ENCODE measurements at places on chromosomes 7 and 10.

- DNase-seq = no peak
Observed at GRCh38 chr7:22066522-22066921, 120.8 kb upstream of the CDCA7L start.

- no peak for DNase-seq
Observed at GRCh38 chr7:17560966-17561365, 262.5 kb downstream of the AHR start.

DNA sequence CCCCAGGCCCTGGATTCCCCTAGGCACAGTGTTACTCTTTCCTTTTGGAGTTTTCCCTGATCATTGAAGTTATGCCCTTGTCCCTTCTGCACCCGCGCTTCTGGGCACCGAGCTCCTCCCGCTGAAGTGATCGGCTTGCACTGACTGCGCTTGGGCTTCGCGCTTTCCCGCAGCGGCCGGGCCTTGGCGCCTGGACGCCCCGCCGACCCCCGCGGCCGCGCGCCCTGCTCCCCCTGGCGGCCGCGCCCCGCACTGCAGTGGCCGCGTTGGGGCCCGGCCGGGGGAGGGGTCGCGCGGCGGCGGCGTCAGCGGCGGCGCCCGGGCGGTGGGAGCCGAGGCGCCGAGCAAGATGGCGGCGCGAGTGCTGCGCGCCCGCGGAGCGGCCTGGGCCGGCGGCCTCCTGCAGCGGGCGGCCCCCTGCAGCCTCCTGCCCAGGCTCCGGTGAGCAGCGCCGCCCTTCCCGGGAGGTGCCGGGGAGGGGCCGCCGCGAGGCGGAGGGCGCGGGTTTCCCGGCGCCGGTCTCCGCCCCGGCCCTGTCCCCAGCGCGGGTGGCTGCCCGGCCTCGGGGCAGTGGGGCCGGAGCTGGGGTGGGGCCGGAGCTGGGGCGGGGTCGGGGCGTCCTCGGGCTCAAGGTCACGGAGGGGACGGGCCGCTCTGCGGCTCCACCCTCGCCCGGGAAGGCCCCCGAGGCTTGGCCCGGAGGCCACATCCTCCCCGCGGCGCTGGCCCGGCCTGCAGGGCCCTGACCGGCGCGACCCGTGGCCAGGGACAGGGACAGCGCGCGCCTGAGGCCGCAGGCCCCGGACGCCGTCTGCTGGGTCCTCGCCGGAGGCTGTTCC lies at the start of gene NIPSNAP2:
Gene NIPSNAP2, plus strand, starts transcription at position 325 of the 839 bp plus-strand sequence. Its CDS starts 25 bp downstream, at position 350.
- peak; percentile 81 for DNase-seq

GRCh38 chr10:112650588-112651030 lies 203.6 kb downstream of the VTI1A start:
- DNase-seq = no peak

DNA sequence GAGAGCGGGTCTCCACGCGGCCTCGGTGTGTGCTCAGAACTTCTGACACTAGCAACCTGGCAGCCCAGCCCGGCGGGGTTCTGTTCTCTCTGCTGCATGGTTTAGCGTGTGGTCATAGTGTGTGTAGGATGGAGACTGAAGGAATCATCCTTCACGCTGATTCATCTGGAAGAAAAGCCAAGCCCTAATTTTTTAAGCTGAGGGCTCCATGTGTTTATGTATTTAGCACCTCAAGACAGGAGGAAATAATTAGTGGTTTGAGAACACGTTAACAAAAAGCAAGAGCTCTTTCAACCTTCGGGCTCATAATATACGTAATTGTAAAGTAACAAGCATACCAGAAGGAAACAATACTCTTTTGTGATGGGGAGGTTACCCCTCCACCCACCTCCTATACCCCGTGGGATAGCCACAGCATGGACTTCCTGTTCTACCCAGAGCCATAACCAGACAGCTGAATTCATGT lies 504.6 kb upstream of the MKI67 start:
- no peak for DNase-seq

DNA sequence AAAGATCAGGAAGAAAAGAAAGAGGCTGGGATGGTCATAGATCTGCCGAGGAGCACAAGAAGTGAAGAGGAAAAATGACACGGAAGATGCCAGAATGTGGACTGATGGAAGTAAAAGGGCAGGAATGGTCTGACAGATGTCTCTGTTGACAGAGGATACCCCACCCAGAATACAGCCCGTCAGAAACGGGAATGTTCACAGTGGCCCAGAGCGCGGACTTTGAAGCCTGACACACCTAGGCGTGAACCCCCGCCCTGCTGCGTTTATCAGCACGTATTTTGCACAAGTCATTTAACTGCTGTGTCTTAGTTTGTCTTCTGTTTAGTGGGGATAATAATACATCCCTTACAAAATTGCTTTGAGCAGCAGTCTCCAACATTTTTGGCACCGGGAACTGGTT lies 27.1 kb downstream of the AKR1B1 start:
- DNase-seq = no peak

DNA sequence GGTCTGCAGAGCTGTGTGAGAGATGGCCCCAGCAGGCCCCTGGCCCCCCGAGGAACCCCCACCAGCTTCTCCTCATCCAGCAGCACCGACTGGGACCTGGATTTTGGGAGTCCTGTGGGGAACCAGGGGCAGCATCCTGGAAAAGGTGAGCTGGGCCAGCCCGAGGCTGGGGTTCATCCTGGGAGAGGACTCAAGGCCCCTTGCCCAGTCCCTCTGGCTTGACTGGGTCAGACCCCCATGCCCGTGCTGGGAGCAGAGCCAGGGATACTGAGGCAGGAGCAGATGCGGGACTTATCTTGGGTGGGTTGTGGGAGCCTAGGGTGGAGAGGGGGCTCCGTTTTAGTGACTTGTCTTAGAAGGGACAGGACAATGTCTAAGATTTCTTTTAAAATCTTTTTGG lies 47.5 kb downstream of the ZNF467 start:
- DNase-seq = no peak

DNA sequence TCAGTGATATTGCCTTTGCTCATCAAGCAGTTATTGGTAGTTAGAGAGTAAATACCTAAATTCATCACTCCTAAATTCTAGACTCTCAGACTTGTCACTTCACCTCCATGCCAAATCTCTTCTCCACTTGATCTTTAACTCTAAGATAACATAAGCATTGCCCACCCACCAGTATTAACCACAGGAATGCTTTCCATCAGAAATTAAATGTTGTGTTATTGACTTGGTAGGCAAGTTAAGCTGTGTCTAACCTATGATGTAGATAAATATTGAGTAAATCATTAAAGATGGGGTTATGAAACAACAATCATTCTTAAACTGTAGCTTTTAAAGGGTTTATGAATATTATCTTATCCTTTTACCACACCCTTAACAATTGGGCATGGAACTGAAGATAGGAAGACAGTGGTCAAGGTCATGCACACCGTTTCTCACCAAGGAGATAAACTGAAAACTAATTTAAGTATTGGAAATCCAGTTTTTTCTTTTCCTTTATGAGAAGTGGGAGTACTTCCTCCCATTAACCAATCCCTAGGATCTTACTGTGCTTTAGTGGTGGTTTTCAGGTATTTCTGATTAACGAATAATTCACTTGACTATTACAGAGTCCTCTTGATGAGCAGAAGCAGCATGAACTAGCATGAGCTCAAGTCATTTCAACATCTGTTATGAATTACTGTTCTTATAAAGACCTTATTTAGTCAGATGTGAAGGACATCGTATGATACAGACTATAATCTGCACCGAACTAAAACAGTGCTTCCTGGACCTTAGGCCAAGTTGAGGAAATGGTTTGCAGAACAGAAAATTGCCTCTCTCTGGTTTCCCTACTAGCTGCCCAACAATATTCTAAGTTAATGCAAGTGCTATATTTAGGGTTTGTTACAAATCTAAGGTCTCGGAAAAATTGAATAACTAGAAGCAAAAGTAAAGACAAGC lies 142.0 kb downstream of the LCOR start:
- DNase-seq = no peak

DNA sequence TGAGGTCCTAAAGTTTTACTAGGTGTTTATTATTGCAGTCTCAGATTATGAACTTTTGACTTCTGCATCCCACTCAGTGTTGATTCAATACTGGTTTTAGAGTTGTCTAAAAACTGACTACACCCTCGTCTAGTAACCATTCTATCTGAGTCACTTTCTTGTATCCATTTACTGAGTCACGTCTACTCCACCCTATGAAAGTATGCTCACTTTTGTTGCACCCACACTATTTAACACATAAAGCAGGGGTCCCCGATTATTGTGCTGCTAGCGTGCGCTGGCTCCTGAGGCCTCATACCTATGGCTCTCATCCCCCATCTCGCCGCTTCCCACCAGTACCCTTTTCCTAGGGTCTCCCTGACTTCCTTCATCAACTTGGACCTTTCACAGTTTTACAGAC lies 2.0 kb downstream of the SAMD9 start:
- DNase-seq = no peak

DNA sequence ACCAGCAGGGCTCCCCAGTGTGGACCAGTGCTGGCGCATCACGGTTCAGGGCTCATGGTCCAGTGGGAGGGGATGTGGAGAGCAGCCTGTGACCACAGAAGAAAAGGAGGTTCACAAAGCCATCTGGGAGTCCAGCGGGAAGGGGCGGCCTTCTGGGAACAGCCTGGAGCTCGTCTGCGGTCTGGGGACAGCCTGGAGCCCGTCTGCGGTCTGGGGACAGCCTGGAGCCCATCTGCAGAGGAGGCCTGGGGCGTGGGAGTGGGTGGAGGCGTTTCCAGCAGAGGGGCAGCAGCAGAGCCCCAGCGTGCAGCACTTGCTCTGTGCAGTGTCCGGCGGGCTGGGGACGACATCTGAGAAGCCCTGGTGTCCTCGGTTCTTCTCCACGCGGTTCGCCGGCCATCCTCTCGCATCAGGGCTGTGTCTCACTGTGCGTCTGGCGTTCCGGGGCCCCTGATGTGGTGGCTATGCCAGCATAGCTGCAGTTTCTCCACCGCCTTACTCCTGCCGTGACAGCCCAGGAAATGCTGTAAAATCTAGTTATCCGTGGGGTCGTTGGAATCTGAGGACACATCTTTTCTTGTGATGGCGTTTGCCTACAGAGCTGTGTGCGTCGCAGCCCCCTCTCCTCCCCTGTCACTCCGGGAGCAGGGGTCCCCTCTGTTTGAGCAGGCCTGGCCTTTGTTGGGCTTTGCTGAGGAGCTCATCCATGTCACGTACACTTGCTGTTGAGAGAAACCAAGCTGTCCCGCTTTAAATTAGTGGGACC lies 104.6 kb downstream of the INPP5A start:
- no peak for DNase-seq

GRCh38 chr7:84848219-84848973 lies 338.5 kb downstream of the SEMA3D start:
- DNase-seq = no peak

DNA sequence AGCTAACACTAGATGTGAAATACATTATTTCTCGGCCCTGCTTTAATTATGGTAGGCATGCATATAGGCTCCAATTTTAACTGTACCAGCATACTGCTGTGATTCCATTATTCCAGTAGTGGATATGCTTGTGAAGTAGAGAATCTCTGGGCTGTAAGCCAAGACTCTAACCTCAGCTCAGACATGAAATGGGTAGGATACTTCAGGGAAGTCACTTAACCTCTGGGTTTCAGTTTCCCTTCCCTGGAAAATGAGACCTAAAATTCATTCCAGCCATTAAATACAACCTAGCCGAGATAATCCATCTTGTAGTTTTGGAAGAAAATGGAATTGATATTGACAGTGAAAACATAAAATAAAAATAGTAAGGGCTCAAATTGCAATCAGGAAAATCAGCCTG lies 59.6 kb upstream of the TRIL start:
- DNase-seq = no peak

DNA sequence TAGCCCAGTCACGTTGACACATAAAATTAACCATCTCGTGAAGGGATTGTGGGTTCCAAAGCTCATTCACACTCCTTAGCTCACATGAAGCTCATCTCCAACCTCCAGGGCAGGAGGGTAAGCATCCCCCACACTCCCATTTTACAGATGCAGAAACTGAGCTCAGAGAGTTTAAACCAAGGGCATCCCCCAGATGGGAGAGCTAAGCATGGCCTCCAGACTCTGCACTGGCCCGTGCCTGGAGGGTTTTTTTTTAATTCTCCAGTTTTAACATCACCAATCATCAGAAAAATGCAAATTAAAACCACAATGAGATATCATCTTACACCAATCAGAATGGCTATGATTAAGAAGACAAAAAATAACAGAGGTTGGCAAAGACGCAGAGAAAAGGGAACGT lies 53.3 kb upstream of the TCF7L2 start:
- no peak for DNase-seq

DNA sequence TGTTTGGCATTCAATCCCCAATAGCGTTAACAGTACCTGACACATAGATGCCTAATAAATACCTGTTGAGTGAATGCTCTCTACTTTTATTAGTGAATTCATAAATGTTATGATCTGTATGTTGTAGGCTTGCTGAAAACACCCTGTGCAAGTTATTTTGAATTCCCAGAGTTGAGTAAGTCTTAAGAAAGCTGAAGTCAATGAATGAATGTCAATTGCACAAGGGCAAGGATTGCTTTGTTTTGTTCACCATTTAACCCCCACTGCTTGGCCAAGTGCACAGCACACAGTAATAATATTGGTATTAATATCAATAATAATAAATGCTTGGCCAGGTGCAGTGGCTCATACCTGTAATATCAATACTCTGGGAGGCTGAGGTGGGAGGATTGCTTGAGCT lies 10.2 kb downstream of the CPA1 start:
- DNase-seq = no peak

- no peak for DNase-seq
Observed at GRCh38 chr10:30770816-30771215, 141.3 kb upstream of the LYZL2 start.

DNA sequence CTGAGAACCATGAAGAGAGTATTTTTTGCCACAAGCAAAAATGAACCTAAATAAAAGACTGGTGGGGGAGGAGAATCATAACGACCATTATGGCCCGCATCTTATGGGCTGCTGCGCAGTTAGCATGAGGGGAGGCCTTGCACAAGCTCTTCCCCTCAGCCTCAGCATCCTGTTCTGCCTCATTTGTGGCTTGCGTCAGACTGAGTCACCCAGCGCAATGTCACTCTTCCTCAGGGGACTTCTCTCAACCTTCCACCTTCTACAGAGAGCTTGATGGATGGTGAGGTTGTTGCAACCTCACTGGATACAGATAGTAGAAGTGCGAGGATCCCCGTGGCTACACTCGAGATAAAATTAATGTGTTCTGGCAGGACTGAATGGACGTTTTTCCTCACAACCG lies 16.8 kb upstream of the GPR15LG start:
- DNase-seq = no peak

- no peak for DNase-seq
Observed at GRCh38 chr7:85130702-85131101, 56.2 kb downstream of the SEMA3D start.

DNA sequence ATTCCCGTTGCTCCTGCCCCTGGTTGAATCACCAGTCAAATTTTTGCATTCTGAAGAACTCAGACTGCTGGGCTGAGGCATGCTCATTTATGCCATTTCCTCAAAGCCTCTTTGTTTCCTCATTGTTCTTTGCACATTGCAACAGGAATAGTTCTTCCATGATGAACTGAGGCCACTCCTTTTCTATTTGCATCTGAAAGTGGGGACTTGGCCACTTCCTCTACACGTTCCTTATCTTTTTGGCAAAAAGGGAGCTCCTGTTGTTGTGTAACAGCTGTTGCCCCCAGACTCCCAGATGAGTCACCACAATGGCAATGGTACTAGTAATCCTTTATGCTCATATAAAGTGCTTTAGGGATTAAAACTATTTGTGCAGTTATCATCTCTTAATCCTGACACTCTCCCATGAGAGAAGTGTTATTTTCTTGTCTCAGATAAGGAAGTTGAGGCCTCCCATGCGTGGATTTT lies 20.1 kb upstream of the ITPRID1 start:
- DNase-seq = no peak

- DNase-seq = no peak
Observed at GRCh38 chr7:97513326-97513725, 218.6 kb upstream of the TAC1 start.
